Right atrium auricular region (tissue), 2 donors: ENCODE measurements at places on chromosomes 5 and 9.

- no peak for DNase-seq
Observed at GRCh38 chr5:61177716-61178115, 15.4 kb upstream of the SMIM15 start.

GRCh38 chr9:27059907-27060306 is 49.1 kb upstream of the TEK start:
- no peak for DNase-seq

- no peak for DNase-seq
Observed at GRCh38 chr5:149656576-149657182, 73.4 kb upstream of the PPARGC1B start.

DNA sequence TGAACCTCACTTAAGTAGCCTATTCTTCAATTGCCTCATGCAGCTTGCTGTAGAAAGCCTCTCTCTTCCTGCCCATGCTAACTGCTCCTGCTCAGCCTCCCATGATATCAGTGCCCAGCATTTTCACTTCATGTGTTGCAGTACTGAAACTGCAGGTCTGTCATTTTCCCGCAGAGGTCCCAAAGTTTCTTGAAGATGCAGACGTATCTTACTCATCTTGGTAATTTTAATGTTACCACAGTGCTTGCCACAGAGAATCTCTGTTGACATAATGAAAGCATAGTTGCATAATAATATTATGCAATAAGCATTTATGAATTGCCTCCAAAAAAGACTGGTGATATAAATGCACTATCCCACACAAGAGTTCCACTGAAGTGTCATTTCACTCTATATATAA is 561.1 kb upstream of the DAP start:
- no peak for DNase-seq

- DNase-seq, result no peak
Observed at GRCh38 chr5:14261235-14261634, 118.1 kb downstream of the TRIO start.

DNA sequence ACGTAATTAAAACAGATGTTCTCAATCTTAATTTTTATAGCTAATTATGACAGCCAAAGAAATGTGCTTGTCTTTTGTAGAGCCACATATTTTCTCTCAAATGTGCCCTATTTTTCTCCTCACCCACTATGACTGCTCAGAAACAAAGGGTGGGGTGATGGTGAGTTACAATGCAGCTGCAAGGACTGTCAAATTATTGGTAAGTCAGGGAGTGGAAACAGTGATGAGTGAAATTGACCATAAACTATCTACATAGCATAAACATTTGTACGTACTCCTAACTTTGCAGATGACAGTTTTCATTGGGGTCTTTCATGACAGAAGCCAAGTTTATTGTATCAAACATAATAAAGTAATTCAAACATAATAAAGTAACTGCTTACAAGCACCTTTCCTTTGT is 215.9 kb downstream of the MCTP1 start:
- DNase-seq, result no peak

GRCh38 chr5:126674145-126674544 is 73.4 kb downstream of the PHAX start:
- no peak for DNase-seq

DNA sequence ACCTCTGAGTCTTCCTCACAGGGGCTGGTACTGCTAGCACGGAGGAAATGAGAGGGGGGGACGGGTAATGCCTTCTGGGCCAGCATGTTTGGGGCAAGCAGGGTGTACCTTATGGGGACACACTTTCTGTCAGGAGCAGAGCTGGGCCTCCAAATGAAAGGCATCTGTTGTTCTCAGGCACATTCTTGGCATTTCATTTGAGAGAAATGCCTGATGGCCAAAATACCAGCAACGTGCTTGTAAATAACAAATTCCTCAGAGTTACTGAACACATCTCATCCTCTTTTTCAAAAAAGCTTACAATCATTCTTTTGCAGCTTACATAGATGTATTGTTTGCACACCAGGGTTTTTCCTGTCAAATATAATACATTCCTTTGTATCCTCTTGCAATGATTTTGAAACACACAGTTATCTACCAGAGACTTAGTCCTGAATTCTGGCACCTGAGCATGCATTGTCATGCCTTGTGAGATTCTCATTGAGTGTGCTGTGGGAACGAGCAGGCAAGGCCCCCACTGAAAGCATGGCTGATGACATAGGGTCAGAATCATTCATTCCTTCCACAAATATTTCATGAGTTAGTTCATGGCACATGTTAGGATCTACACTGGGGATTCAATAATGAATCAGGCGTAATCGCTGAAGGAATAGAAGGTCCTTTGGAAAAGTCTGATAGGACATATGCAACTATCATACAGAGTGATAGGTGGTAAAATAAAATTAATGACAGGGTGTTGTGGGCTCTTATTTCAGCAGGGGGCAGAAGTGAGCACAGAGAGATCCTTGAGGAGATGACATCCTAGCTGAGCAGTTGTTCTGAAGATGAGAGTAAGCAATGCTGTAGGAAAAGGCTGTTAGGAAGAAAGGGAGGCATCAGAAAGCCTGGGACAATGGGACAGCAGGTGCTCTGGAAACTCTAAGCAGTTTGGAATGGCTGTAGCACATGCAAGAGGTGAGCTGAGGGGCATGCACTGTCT is 260.9 kb upstream of the TUT7 start:
- DNase-seq, result no peak

DNA sequence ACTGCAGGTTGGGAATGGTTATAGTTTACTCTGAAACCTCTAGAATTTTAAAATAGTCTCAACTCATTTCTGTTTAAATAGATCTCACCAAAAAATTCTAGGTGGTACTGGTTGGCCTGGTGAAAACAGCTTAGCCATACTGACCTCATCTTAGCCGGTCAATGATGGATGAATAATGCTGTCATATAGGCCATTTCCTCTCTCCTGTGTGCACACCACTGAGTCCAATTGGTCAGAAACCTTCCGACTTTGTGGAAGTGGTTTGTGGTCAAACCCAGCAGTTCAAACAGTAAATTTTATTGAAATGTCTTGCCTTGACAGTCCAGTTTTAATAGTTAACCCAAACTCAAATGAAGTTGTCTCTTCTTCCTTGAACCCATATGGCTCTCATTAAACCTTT is 98.6 kb downstream of the GIN1 start:
- no peak for DNase-seq

GRCh38 chr9:27600256-27600655 is 27.0 kb upstream of the C9orf72 start:
- DNase-seq, result no peak

DNA sequence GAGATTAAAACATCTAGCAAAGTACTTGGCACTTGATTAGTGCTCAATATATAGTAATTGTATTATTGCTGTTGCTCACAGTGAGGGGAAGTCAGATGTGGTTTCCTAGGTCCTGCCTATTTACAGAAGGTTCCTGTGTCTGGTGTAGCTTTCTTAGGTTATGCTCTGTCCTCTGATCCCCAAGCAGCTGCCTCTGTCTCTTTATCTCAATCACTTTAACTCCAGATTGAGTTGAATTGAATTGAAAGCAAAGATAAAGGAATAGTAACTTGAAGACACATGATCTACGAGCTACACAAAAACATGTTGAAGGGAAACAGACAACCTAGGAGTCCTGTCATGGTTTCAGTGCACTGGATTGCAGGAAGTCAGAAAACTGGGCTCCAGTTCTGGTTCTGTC is 113.9 kb upstream of the ADAMTSL1 start:
- DNase-seq, result no peak

GRCh38 chr5:113371721-113372196 is 63.0 kb downstream of the TSSK1B start:
- DNase-seq, result no peak

- DNase-seq, result no peak
Observed at GRCh38 chr5:41482715-41483114, 27.7 kb downstream of the PLCXD3 start.

DNA sequence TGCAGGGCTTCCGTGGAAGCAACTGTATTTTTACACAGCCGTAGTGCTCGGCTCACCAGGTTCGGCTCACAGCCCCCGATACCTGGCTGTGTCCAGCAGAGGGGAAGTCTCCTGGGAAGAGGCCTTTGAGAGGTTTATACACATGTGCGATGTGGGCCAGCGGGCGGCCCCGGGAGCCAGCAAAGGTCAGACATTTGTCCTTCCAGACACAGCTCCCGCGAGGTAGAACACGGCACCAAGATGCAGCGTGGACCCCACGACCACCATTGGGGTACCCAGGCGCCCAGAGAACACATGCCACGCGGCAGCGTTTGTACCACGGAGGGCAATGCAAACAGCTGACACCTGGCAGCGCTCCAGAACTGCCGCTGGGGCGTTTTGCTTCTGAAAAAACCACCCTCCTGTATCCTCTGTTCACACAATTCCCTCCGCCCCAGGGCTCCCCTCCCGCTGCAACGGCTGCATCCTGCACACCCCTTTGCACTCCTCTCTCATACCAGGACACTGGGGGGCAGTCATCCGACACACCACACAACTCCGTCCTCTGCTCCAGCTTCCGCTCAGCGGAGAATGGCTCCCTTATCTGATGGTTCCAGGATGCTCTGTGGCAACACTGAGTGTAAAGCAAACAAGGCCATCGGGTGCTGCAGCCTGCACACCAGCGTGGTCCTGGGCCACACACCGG is 235.3 kb downstream of the SYK start:
- DNase-seq, result peak; percentile 90

GRCh38 chr5:83957188-83957587 is 236.5 kb upstream of the HAPLN1 start:
- DNase-seq, result no peak

GRCh38 chr5:94595281-94595840 is 23.0 kb downstream of the KIAA0825 start:
- DNase-seq, result no peak

DNA sequence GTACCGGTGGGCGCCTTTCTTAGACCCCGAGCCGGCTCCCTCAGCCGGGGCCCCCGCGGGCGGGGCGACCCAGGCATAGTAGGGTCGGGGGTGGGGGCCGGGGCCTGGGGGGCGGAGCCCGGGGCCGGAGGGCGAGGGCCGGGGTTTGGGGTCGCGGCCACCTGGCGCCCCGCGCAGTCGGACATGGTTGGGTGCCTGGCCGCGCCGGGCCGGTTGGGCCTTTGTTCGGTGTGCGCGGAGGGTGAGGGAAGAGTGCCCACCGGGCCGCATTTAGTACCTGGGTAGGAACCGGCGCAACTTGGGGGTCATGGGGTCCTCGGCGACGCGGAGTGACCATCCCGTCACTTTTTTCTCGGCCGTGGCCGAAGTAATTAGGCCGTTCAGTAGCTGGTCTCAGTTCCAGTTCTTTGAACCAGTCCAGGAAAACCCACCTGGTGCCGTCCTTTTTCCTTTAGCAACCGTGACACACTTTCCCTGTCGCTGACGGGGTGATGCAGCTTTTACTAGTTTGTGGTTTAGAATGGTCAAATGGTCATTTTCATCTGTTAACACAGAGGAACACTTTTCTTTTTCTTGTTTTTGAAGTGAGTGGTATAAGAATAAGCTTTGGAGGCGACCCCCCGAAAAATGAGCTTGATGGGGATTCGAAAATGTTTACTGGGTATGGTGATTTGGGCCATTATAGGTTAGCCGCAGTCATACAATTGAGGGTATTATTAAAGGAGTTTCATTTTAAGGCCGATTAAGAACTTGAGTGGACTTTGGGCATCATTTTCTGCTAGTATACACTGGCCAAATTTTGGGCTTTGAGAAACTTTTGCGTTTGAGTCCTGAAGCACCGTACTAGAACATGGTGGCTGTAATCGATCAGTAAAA is 589 bp downstream of the CKS2 start:
- no peak for DNase-seq

DNA sequence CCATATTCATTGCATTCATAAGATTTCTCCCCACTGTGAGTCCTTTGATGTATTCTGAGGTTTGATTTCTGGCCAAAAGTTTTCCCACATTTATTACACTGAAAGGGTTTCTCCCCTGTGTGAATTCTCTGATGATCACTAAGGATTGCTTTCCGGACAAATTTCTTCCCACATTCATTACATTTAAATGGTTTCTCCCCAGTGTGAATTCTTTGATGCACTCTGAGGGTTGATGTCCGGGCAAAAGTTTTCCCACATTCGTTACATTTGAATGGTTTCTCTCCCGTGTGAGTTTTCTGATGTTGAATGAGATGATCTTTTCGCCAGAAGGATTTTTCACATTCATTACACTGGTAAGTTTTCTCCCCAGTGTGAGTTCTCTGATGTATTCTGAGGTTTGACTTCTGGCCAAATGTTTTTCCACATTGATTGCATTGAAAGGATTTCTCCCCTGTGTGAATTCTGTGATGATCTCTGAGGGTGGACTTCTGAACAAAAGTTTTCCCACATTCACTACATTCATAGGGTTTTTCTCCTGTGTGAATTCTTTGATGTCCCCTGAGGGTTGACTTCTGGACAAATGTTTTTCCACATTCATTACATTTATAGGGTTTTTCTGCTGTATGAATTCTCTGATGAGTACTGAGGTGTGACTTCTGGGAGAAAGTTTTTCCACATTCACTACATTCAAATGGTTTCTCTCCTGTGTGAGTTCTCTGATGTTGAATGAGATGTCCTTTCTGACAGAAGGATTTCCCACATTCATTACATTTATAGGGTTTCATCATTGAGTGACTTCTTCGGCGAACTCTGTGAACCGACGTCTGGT is 18.8 kb downstream of the ZNF510 start:
- DNase-seq, result no peak

GRCh38 chr5:73265641-73266040 is 92.6 kb downstream of the TMEM174 start:
- DNase-seq, result no peak
